ENCODE measurements at places on chromosomes 3 and 15.
A peak's percentile ranks its signal among the peaks of the same experiment; 100 is the strongest.

GRCh38 chr3:121698476-121698875 is 37.8 kb upstream of the HCLS1 start:
- no peak for DNase-seq

- no peak for DNase-seq
Observed at GRCh38 chr3:42067326-42067725, 23.8 kb upstream of the TRAK1 start.

- peak; percentile 16 for DNase-seq
Observed at GRCh38 chr15:59169251-59169708, 37.4 kb upstream of the LDHAL6B start.

DNA sequence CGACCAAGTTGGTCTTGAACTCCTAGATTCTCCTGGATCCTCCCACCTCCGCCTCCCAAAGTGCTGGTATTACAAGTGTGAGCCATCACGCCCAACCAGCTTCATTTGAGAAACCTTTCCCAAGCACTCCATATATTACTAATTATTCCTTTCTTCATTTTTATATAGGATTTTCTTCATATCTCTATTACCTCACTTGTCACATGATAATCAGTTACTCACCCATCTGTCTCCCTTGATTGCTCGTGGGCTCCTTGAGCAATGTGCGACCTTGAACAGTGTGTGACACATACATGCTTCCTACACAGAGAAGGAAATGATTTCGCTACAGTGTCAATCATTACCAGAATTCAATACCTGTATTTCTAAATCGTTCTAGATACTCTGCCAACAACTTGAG is 110.7 kb upstream of the C2CD4B start:
- DNase-seq: no peak

- no peak for DNase-seq
Observed at GRCh38 chr15:36400936-36401585, 178.4 kb upstream of the CDIN1 start.

- DNase-seq: no peak
Observed at GRCh38 chr15:69479971-69480370, 27.4 kb downstream of the RPLP1 start.

DNA sequence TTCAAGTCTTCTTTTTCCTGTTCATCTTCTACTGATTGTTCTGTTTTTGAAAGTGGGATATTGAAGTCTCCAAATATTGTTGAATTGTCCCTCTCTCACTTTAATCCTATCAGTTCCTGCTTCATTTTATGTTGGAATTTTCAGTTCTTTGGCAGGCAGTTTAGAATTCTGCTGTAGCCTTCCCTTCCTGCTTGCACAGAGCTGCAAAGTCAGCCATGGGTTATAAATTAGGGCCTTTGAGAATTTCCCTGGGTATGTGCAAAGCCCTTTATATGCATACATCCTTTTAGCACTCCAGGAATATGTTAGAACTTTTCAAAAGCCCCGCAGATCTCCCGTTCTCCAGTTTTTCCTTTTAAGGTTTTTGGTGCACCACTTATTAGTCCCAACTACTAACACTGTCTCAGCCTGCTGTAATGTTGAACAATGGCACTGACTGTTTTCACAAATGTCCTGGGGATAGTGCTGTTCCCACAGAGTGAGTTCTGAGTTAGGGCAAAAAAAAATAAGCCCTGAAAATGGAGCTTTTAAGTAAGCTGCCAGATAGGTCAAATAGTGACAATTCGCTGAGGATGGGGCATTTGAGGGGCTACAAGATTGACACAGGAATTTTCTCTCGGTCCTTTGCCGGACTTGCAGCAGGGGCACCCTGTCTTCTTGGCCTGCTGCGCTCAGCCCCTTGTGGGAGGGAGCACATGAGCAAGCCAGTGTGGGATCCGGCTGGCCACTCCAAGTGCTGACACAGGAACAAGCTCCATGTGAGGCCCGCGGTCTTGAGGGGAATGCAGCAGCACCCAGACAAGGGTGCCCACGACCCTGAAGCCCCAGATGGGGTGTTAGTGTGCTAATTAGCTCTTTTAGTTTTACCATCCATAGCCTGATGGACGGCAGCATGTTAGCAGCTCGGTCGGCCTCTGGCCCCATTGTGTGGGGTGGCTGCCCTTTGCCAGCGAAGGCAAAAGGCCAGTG is 96.0 kb downstream of the VPS8 start:
- DNase-seq: no peak

GRCh38 chr3:30644615-30645014 is 38.2 kb downstream of the TGFBR2 start:
- DNase-seq: peak; percentile 84

GRCh38 chr3:190001426-190001825 is 119.3 kb downstream of the P3H2 start:
- no peak for DNase-seq

DNA sequence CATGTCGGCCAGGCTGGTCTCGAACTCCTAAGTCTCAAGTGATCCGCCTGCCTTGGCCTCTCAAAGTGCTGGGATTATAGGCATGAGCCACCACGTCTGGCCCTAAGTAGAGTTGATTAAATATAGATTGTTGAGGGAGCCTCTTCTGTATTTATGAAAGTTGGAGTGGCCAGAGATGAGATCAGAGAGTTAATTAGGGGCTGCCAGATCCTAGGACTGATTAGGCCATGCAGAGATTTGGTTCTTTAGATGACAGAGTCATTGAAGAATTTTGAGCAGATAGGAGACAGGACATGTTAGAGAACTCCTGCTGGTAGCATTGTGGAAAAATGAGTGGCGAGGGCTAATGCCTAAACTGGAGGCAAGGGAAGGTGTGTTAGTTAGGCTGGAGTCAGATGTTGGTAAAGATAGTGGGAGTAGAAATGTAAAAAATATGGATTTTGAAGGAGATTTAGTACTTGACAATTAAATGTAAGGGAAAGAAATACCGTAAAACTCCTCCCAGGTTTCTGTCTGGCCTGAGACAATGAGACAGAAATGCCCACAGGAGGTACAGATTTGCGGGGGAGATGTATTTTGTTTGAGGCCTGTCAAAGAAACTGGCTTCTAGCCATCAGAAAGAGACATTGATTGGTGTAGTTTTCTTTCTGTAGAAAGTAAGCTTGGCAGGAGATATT is 23.4 kb downstream of the SACM1L start:
- DNase-seq: no peak

GRCh38 chr3:187909866-187910265 is 164.6 kb upstream of the BCL6 start:
- no peak for DNase-seq

GRCh38 chr3:147361454-147362420 is 44.6 kb downstream of the ZIC4 start:
- DNase-seq: peak; percentile 65

GRCh38 chr15:67411486-67411885 is 109.4 kb upstream of the C15orf61 start:
- DNase-seq: no peak

- no peak for DNase-seq
Observed at GRCh38 chr15:99987119-99987506, 253.9 kb upstream of the LYSMD4 start.

DNA sequence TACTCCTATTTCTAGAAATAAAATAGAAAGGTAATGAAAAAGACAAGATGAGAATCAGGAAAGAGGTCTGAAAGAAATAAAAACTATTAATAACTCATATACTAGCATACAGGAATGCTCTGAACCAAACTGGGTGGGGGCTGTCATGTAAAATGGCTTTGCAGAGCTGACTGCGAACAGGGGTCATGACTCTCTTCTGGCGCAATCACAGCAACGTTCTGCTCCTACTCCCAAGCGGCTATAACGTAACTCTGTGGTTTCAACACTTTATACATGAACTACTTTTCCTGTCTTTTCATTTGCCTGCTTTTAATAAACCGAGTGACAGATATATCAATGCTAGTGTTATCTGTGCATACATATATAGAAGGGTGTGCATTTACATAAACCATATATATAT is 116.7 kb downstream of the DLG1 start:
- DNase-seq: no peak

- no peak for DNase-seq
Observed at GRCh38 chr3:40996827-40997710, 202.2 kb upstream of the CTNNB1 start.

- DNase-seq: peak; percentile 23
Observed at GRCh38 chr3:49412632-49413337, 562 bp downstream of the TCTA start.

- peak; percentile 82 for DNase-seq
Observed at GRCh38 chr15:64634027-64634426, 141.4 kb downstream of the RBPMS2 start.

GRCh38 chr3:48140336-48140757 is 47.9 kb downstream of the CDC25A start:
- no peak for DNase-seq

DNA sequence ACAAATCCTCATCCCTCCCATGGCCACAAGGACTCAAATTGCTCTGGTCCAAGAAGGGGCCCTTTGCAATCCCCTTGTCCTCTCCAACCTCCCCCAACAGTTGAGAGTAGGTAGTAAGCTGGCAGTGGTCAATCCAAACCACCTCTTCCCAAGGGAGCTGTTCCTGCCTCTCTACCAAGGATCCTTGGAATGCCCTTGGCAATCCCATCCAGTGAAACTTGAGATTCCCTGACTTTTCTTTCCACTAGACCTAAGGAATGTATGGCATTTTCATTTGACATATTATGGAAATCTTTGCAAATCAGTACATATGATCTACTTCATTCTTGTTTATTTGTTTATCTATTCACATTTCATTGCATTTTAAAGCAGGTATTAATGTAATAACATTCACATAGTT is 4.8 kb upstream of the RBP2 start:
- no peak for DNase-seq

- no peak for DNase-seq
Observed at GRCh38 chr3:148136816-148137215, 560.9 kb upstream of the AGTR1 start.

Data from activated CD4-positive, alpha-beta T cell treated with anti-CD3 and anti-CD28 coated beads, Interleukin-10, Interleukin-2, amounts not matched to agents 100 ng/mL and 50 ng/mL, durations not matched to agents 16 hours and 8 hours (primary cell).